ENCODE measurements at places on chromosomes 11 and 22. TPM values are rescaled to one million over a fixed set of nuclear protein-coding genes. Genes with fewer than 3 reads are reported as not detected.
A peak's percentile ranks its signal among the peaks of the same experiment; 100 is the strongest.

- peak; percentile 16 for DNase-seq
These were observed 532 bp downstream of the BET1L start for GRCh38 chr11:206526-207207.

Gene DAGLA
- 0.94 TPM for total RNA-seq

- DNase-seq: no peak
These were observed 1196.2 kb upstream of the TENM4 start for GRCh38 chr11:80636999-80637398.

Gene P2RX6
- total RNA-seq: 0.59 TPM

DNA sequence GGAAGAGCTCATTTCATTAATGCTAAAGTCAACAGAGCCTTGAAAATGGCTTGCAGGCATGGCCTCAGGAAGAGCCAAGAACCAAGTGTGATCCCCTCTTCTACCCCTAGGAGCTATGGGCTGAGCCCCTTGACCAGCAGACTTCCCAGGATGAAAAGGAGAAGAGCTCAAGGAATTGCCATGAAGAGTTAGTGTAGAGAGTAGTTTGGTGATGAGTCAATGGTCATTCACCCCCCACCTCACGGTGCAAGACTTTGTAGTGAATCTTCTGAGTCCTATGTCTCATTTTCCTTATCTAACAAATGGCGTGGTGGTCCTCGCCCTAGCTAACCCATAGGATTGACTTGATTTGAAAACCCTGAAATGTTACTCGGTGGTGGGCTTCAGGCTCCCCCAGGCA lies 422.4 kb upstream of the CADM1 start:
- no peak for DNase-seq

DNA sequence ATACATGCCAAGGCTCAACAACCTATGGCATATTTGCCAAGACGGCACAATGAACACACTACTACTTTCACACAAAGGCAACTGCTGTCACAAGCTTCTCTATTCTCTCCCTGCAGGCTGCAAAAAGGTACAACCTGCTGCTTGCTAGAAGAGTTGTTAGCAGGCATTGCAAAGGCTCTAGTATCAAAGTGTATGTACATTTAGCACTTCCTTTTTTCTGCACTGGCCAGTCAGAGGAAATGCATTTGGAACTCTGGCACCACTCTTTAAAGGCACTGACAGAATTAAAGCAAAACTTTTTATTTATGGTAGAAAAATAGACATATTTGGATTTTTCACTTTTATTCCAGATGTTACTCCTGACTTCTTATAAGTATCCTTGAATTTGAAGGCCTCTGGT lies 125.9 kb downstream of the CWF19L2 start:
- DNase-seq: no peak

Gene FADD
- 12.0 TPM for total RNA-seq

Gene TEX54
- not detected for total RNA-seq

DNA sequence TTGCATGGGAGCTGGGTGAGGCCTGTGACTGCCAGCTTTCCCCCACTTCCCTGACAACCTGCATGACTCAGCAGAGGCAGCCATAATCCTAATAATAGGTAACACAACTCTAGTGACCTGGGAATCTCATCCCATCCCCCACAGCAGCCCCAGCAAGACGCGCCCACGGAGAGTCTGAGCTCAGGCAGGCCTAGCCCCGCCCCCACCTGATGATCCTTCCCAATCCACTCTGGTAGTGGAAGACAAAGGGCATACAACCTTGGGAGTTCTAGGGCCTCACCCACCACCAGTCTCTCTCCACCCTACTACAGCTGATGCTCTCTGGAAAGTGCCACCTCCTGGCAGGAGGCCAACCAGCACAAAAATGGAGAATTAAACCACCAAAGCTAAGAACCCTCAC lies 60.3 kb downstream of the CWF19L2 start:
- no peak for DNase-seq

DNA sequence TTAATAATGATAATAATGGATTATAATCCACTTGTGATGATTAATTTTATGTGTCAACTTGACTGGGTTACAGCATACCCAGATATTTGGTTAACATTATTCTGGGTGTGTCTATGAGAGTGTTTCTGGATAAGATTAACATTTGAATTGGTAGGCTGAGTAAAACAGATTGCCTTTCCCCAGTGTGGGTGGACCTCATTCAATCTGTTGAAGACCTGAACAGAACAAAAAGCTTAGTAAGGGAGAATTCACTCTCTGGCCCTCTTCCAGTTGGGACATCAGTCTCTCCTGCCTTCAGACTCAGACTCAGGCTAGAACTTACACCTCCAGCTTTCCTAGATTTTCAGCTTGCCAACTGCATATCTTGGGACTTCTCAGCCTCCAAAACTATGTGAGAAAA lies 37.3 kb upstream of the RRAS2 start:
- no peak for DNase-seq

GRCh38 chr11:128324531-128325141 lies 262.7 kb downstream of the ETS1 start:
- peak; percentile 71 for DNase-seq

Gene POU2AF3
- not detected for total RNA-seq

Gene HBG1
- not detected for total RNA-seq

GRCh38 chr11:117911694-117912093 lies 17.5 kb downstream of the TMPRSS13 start:
- DNase-seq: no peak

DNA sequence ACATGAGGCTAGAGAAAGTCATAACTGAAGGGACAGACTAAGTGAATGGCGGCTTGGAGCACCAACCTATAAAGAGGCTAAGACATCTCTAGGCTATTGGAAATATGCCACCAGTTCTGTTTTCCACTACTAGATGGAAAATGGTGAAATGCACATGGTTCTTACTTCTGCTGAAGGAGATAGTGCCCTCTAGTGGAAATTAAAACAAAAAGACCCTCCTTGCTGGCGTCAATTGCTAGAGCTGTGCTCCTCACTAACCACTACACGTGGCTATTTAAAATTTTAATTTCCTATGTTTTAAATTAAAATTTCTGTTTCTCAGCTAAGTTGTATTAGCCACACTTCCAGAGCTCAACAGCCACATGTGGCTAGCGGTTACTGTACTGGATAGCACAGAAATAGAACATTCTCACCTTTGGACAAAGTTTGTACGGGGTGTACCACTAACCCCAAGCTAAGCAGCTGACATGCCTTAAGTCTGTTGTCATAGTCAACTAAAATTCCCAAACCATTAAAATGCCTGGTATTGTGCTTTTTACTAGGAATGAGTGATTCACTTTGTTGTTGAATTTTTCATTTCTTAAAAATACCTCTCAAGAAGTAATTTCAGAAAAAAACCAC lies 34.1 kb upstream of the CALCA start:
- DNase-seq: no peak

DNA sequence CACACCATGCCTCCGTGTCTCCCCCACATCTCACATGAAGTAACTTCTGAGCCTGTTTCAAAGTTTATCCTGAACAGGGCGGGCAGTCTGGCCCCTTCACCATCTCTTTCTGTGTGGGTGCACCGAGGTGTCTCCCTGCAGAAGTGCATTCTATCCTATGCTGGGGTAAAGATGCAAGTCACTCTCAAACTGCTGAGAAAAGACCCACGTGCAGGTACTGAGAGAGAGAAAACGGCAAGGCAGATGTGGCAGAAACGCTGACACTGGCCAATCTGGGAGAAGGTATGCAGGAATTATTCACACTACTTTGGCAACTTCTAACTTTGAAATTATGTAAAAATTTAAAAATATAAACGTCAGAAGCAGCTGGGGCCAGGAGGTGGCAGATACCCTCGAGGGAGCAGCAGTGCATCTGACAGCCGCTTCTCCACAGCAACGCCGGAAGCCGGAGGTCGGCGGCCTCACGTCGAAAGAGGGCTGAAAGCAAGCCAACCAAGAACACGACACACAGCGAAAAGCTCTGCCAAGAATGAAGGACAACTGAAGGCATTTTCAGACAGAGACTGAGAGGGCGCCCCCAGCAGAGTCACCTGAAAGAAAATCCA lies 34.2 kb upstream of the MOB2 start:
- DNase-seq: no peak

- DNase-seq: no peak
These were observed 4.7 kb downstream of the TANGO2 start for GRCh38 chr22:20025401-20026203.

Gene RFPL3
- not detected for total RNA-seq

GRCh38 chr22:45508814-45509213 lies 6.1 kb downstream of the FBLN1 start:
- no peak for DNase-seq

DNA sequence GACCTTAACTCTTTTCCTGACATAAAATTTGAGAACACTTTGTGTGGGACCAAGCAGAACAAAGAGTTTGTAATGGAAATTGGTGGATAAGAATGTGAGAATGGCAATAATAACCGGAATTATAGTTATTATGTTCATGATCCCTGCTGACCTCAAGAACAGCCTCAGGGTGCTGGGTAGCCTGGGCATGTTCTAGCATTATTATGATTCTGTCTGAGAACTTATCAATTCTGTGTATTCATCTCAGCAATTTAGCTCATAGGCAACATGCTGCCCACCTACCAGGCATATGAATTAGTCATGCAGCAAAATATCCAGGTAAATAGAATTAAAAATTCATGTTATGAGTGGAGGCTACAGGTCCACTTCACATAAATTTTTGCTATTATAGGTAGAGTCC lies 61.9 kb downstream of the CTSC start:
- no peak for DNase-seq

Measured in CD4-positive, CD25-positive, alpha-beta regulatory T cell (primary cell).